ENCODE measurements at places on chromosomes 16 and 17.

- DNase-seq = no peak
Observed at GRCh38 chr17:79704691-79705090, 26.1 kb upstream of the ENPP7 start.

DNA sequence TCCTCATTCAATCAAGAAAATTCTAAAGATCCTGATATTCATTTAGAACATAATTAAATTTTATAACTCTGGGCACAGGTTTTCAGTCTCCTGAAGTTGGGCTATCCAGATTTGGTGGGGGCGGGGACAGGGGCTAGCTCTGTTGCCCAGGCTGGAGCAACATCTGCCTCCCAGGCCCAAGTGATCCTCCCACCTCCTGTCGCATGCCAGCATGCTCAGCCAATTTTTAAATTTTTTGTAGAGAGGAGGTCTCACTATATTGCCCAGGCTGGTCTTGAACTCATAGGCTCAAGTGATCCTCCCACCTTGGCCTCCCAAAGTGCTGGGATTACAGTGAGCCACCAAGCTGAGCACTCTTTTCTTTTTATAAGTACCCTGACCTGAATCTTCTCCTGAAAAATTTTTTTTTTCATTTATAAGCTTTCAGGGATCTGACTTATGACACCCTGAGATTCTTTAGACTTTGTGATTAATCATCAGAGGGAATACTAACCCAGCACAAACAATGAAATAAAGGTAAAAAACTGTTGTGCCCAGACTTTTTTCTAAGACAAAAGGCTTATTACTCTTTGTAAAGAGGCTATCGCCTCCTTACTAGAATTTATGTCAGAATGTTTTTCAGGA lies 62.6 kb downstream of the TUBD1 start:
- DNase-seq = no peak

DNA sequence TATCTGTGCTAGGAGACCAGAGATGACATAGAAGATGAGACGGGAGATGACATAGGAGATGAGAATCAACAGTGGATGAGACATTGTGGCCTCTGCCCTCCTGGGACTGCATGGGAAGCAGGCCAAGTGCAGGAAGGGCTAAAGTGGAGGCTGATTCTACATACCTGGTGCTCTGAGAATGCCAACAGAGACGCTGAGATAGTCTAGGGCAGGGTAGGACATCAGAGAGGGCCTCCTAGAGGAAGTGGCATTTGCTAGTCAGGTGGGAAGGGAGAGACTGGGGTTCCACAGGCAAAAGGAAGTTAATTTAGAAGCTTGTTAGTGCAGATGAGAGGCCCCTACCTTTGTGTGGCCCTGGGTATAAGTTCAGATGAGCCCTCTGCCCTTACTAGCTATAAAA lies 224.2 kb downstream of the CBLN1 start:
- no peak for DNase-seq

GRCh38 chr16:87465306-87465705 lies 27.5 kb downstream of the ZCCHC14 start:
- peak; percentile 61 for DNase-seq

DNA sequence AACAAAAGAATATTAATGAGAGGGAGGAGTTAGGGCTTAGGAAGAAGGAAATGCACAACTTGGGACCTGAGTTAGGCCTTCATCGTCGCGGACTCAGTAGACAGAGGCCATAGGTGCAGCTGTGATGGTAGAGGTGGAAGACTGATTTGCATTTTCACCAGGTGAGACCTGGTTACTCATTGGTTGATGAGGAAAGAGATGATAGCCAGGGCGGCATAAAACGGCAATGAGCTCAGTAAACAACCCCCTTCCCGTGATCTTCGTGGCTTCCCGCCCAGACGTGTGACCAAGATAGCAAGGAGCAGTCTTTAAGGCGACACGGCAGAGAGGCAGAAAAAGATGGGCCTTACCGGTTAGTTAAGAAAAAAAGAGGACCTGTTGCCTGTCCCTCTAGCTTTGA lies at the start of gene TMC5:
TMC5 (plus strand) TSS at position 244 of the 400 bp plus-strand sequence. CDS start 22,156 bp downstream, outside the sequence.
- DNase-seq = no peak

GRCh38 chr17:57527221-57528057 lies 217.7 kb downstream of the CCDC182 start:
- no peak for DNase-seq

DNA sequence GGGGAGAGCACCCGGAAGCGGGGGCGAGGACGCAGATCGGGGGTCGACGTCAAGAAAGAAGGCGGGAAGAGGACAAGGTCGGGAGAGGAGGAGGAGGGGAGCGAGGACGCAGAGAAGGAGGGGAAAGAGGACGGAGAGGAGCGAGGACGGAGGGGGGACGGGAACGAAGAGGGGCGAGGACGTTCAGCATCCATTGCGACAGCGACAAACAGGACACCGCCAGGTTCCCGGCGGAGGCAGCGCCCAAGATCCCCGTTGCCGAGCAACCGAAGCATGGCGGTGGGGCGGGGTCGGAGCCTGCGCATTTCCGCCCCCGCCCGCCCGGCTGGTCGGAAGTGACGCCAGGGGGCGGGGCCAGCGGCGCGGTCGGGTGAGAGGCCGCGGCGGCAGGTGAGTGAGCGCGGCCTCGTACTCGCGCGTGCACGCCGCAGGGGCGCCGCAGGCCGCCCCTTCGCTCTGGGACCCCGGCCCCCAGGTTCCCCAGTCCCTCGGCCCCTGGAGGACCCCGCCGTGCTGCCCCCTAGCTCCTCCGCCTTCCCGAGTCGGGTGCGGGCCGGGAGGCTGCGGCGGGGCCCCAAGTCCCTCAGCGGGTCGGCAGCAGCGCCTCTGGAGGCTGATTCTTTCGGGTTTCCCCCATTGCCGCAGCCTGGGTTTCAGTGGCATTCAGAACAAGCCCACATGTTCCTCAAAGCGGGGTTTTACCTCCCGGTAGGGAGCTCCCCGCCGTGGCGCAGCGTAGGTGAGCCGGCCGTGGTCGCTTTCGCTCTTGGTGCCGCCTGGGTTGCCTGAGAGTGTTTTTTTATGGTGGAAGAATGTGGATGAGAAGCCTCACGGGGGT lies at the start of gene FAM234A:
FAM234A (plus strand) TSS at position 354 of the 838 bp plus-strand sequence. CDS start 19,593 bp downstream, outside the sequence.
- DNase-seq = peak; percentile 73

DNA sequence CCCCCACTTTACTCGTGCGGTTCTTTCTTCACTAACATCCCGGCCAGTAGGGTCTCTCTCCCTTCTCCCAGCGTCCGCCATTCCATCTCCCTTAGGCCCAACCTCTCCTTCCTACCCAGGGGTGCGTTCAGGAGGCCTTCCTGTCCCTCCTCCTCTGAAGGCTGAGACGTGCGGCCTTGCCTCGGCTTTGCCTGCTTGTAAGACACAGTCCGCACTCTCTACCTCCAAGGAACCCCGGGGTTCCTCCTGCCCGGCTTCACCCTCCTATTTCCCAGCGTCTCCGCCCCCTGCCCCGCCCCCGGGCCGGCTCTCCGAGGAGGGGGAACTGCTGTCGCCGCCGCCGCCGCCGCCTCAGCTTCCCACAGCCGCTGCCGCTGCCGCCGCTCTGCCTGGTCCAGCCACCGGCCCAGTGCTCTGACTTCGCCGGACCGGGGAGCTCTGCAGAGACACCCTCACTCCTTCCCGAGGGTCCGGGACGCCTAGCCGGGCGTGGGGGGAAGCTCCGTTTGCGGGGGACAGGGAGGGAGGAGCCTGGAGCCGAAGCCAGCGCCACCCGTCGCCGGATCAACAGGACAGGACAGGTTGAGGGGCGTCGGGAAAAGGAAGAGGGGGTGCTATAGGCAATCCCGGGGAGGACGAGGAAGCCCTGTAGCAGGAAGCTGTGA lies 1.2 kb upstream of the FGF11 start:
- peak; percentile 62 for DNase-seq

DNA sequence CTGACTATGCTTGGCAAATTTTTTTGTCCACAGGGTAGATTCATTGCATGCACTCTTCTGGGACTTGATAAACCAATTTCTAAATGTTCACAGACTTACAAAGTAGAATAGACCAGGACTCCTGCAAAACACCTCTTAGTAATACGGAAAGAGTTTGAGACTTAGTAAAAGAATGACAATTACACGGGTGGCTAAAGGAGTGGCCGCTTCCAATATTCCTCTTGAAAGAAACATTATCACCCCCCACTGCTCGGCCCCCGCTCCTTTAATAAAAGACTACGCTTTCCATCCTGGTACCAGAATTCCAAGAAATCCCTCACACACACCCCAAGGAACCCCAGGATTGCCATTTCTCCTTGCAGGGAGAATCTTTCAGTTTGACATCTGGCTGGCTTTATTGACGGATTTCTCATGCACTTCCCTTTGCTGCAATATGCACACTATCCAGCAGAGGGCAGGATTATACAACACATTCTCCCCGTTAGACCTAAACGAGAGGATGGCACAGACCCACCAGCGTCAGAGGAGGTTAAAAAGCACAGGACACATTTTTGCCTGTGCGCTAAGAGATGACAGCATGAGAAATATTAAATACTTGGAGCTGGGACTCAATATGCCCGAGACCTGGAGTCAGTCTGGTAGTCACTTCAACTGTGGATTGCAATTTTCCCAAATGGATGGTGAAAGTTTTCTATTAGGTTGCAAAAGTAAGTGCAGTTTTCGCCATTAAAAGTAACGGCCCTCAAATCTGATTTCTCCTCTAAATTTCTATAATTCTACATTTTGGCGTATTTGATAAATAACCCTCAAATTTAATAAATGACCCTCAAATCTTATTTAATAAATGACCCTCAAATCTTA lies 46.6 kb upstream of the NUDT7 start:
- peak; percentile 71 for DNase-seq

- DNase-seq = no peak
Observed at GRCh38 chr17:34205401-34205800, 49.7 kb upstream of the CCL2 start.

DNA sequence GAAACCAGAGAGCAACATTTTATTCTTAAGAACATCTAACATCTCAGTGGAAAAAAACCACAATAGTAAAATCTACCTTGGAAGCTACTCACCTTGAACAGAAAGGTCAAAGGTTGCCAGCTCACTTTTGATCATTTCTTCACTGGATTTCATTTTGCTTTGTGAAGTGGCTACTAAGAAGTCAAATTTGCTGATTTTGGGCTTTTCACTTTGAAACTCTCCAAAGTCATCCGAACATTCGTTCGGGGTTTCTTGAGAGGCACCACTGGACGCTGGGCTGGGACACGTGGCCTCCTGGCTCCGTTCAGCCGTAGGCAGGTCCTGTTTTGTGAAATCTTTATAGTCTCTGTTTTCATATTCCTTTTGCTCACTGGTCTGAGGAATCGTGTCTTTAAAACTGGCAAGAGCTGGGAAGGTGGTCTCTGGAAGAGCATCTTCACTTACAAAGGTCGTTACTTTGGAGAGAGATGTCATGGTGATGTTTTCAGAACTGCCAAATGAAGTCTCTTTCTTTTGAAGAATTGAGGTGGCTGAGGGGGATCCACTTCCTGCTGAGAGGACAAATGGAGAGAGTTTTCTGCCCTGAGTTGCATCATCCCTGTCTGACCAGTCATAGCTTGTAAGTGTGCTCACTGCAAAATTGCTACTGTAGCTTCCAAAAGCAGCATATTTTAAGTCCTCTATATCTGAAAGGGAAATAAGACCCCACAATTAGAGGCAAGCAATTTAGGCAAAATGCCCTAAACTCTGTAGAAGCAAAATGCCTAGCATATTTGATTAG lies 52.4 kb downstream of the DUSP14 start:
- no peak for DNase-seq

- peak; percentile 31 for DNase-seq
Observed at GRCh38 chr16:79081297-79082066, 519.1 kb downstream of the MAF start.

DNA sequence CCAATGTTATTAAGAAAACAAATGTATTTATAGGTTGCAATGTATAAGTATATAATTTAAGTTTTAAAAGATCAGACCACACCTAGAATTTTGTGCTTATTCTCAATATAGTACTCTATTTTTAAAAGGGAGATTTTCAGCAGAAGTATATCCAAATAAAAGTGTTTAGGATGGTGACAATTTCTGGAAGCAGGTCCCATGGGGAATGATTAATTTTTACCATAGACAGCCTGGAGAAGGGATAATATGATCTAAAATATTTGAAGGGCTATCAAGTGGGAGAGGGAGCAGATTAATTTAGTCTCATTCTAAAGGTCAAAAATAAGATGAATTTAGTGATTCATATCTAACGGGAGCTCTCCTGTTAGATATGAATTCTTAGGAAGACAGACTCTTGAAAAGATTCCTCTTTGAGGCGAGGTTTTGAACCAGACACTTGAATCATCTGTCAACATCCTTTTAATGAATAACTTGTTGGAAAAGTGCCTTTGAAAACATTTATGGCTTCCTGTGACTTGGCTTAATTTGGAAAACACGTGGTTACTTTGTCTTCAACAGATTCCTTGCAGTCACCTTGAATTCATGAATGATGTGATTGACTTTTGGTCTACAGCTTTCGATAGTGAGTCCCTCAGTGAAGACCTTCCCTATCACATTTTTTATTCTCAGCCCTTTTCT lies 29.3 kb upstream of the SMIM36 start:
- DNase-seq = no peak

- peak; percentile 16 for DNase-seq
Observed at GRCh38 chr16:21600031-21600773, 825 bp downstream of the METTL9 start.

- DNase-seq = no peak
Observed at GRCh38 chr16:51416926-51417325, 265.9 kb upstream of the SALL1 start.

DNA sequence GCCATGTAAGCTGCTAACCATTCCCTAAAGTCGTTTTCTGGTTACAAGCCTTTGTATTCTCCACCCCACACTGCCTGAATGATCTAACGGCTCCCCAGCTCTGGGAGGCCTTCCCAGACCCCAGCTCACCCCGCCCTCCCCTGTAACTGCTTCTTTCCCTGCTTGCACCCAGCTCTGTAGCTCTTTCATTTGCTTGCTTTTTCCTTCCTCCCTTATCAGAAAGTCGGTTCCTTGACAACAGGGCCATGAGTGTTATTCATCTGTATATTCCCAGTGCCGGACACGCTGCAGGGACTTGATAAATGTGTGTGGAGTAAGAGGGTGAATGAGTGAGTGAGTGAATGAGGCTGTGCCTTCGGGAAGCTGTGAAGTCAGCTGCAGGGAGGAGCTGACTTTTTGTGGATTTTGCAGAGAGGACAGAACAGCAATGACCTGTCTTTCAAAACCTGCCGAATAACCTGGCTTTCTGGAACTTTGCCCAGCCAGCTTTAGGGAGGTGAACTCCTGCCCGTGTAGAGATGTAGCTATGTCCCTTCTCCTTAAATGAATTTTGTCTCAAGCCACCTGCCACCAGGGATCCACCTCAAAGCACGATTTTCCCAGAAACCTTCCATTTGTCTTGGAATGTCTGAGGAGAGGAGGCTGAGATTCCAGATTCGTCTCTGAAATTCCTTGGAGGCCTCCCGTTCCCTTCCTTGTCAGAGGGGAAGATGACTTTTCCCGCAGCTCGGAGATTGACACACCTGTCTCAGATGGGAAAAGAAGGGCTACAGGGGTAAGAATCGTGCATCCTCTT lies 20.0 kb upstream of the CACNG4 start:
- DNase-seq = no peak

GRCh38 chr16:15773968-15774367 lies 82.9 kb downstream of the MYH11 start:
- no peak for DNase-seq

Measured in HuH-7 (cell line).